CD4-positive, alpha-beta T cell treated with Interferon alpha-2 for 1 hour (primary cell): ENCODE measurements at places on chromosomes 5 and 9.

- no peak for DNase-seq
Observed at GRCh38 chr9:88826181-88826580, 165.1 kb upstream of the S1PR3 start.

DNA sequence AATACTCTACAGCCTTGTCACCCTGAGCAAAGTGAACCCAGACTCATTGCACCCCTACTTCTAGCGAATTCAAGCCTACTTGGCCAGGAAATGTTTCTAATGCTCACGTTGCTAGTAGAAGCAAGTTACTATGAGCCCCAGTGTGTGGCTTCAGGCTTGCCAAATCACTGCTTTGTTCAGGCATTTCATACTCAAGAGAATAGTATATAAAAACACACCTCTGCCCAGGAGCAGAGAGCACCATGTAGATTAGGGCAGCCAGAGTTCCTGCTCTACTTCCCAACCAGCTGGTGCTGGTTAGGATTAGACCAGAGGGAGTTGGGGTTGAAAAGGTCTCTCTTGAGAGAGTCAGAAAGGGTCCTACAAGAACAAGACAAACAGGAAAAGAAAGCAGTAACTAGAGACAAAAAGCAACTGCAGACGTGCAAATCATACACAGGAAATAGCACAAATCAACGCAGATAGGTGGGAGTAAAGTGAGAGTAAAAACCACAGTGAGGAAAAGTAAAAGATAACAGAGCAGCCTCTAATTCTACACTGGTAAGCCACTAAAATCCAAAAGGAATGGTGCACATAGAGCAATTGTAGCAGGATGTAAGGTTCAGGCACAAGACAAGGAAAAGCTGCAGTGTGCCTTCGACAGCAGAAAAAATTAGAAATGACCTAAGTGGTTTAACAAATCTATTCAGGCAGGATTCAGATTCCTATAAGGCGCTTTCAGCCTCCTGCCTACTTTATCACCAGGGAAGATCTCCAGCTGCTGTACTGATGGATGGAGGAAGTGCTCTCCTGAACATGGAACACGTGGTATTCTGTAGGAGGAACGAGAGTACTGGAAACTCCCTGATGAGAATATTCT, 49.6 kb upstream of the KIF2A start:
- peak; percentile 44 for DNase-seq

- DNase-seq = peak; percentile 47
Observed at GRCh38 chr5:143161885-143162540, 241.5 kb downstream of the NR3C1 start.

DNA sequence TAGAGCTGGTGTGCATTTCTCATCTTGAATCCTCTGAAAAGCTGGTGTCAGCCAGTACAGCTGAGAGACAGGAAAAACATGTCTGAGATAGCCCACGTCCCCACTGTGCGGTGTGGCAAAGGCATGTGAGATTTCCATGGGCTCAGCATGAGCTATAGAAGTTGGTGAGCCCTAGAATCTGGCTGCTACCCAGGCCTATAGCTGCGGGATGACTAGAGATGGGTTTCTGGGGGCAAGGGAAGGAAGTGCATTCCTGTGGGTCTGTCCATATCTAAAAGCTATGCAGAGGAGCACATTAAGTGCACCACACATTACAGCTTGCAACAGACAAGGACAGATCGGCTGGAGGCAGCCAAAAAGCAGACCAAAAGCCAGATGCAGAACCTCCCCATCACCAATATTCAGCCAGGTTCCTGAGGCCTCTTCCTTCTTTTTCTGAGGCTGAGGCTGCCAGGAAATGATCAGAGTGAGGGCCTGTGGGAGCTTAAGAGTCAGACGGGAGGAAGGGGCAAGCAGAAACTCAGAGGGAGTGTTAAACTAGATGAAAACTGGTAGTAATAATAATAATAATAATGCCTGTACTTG, 55.8 kb upstream of the RANBP3L start:
- no peak for DNase-seq

GRCh38 chr5:16411741-16412455, 53.7 kb downstream of the ZNF622 start:
- no peak for DNase-seq

- no peak for DNase-seq
Observed at GRCh38 chr9:129386812-129387177, 208.7 kb upstream of the IER5L start.

DNA sequence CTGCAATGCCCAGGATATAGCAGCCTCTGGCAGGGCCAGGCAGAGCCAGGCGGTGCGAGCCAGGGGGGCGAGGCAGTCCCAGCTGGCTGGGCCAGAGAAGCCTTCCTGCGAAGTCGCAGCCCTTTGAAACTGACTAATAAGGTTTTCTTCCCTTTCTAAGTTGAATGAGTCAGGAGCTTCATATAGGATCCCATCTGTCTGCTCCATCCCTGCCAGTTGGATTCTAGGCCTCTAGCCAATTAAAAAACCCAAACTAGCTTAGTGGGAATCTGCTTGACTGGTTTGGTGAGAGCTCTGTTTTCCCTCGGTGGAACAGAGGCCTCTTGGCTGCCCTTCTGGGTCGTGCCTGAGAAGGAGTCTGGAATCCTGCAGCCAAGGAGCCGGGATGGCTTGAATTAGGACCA, 70.1 kb upstream of the RAPGEF1 start:
- DNase-seq = no peak

GRCh38 chr9:94921092-94921471, 194.6 kb downstream of the AOPEP start:
- DNase-seq = no peak

DNA sequence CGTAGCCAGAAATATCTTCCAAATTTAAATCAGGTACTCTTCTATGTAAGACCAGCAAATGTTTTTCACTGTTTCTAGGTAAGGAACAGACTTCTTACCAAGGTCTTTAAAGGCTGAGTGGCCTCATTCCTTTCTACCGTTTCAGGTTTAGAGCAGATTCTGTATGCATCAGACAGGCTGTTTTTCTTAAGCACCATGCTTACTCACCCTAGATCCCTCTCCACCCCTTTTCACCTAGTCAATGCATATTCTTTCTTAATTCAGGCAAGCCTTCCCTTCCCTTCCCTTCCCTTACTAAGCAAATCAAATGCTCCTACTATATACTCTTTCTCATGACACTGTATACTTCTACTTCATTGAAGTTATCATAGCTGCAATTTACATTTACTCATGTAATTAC, 70.7 kb downstream of the RFX3 start:
- no peak for DNase-seq

DNA sequence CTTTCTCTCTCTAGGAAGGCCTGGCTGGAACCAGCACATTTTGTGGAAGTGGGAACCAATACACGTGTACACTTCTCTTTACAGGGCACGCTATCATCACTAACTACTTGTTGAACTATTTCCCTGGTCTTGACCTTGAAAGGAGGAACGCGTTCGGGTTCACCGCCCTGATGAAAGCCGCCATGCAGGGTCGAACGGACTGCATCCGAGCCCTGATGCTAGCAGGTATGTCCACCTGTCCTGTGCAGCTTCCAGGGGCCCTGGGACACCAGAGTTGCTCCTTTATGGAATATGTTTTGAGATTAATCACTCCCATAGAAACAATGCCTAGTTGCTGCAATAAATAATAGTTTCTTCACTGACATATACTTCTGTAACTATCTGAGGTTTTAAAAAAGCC, 74.1 kb downstream of the ANKRD33B start:
- DNase-seq = no peak

DNA sequence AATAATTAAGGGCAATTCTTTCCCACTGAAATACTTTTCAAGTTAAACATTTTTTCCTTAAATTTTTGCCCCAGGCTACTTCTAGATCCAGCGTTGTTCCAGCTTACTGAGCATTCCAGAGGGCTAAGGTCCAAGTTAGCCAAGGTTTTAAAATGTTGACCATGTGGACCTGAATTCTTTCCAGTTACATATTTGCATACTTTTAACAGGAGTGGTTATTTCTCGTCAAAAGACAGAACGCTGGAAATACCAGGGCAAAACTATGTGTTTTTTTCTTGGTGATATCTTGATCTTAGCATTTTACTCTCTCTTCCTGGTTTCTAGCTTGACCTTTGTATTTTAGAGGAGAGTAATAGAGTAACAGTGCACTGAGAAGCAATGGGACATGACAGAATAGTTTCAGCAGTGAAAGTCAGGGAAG, 32.8 kb downstream of the TMC1 start:
- DNase-seq = no peak

- DNase-seq = no peak
Observed at GRCh38 chr5:73883646-73884045, 257.6 kb downstream of the ARHGEF28 start.

GRCh38 chr9:97398999-97399758, 12.7 kb upstream of the TDRD7 start:
- peak; percentile 70 for DNase-seq

DNA sequence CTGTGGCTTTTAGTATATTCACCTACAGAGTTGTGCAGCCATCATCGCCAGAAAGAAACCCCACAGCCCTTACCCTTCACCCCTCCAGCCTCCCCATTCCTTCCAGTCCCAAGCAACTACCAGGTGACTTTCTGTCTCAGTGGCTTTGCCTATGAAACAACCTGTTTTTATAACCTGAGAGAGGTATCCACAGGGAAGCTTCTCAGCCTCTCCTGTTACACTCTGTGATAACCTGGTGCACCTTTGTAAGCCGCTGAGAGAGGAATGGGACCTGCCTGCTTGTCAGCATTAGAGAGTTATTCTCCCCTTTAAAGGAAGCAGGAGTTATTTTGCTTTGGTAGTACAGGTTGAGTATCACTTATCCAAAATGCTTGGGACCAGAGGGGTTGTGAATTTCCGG, 93.6 kb downstream of the TRIO start:
- no peak for DNase-seq

- no peak for DNase-seq
Observed at GRCh38 chr5:80069251-80069800, 34.2 kb downstream of the THBS4 start.

DNA sequence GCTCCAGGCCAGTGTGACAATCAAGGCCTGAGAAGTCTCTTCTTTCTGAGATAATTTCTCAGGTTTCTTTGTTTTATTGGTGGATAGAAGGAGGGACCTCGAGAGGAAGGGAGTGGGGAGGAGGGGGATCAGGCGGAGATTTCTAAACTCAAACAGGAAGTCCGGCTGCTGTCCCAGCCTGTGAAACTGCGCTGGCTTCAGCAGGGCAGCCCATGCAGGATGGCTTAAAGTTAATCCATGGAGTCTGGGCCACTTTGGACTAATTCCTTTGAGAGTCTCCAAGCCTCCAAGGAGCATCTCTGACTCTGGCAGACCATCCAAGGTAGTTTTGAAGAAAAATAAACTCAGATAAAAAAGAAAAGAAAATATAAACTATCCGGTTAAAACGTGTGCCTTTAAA, 378.5 kb downstream of the MLLT3 start:
- no peak for DNase-seq

GRCh38 chr5:103498800-103499551, 63.6 kb downstream of the NUDT12 start:
- no peak for DNase-seq

- DNase-seq = no peak
Observed at GRCh38 chr9:73133022-73133651, 18.5 kb upstream of the ANXA1 start.

DNA sequence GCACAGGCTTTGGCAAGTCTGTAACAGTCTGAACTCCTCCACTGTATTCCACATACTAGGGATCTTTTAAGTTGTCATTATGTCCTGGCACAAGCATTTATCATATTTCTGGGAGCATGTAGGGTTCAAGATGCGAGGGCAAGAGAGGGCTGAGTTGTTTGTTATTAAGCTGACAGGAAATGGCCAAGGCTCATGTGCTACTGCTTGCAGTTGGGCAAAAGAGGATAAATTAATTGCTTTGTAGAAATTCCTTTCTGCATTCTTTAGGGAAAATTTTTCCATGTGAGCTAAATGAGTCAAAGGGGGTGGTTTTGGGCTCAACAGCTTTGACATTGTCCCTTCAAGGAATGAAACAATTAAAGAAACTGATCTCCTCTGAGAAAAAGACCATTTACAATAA, 35.4 kb downstream of the DOCK8 start:
- no peak for DNase-seq

DNA sequence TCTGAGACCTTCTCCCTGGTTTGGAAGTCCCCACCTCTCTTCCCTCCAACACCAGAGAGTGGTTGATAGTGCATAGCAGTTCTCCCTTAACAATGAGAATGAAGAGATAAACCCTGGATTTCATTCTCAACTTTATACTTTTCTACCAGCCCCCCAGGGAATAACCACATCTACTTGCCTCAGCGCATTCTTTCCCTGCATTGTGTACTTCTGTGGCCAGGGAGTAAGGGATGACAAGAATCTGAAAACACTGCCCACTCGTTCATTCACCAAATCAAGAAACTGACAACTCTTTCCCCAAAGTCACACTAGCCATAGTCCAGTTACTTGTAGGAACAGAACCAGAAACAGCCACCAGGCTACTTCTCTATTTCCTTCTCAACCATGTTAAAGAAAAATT, 46.0 kb upstream of the SPIN1 start:
- DNase-seq = no peak

- no peak for DNase-seq
Observed at GRCh38 chr9:94872891-94873511, 146.5 kb downstream of the AOPEP start.

DNA sequence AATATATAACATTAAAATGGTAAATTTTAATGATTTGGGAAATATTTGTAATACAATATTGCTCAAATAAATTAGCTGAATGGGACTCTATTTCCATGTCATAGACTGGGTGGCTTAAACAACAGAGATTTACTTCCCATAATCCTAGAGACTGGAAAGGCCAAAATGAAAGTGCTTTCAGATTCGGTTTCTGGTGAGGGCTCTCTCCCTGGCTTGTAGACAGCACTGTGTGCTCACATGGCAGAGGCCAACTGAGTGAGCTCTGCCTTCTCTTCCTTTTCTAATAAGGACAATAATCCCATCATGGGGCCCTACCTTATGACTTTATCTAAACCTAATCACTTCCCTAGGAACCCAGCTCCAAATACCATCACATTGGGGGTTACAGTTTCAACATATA, 196.2 kb downstream of the MARCHF11 start:
- DNase-seq = no peak

DNA sequence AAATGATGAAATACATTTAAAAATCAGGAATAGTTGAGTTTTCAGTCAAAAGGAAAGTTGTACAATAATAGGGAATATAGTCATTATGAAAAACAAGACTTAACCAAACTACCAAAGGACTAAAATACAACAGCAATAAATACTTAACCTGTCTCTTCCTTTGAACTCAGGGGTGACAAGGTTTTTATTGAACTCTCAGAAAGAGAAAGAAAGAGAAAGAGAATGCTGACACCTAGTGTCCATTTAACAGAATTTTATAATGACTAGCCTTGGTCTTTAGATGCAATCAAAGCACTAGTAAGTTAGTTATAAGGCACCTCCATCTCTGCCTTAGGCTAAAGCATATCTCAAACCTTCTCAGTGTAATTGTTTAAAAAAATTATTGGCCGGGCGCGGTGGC, 47.5 kb downstream of the UIMC1 start:
- DNase-seq = no peak
